ENCODE measurements at places on chromosomes 5 and 9.

- no peak for DNase-seq
These were observed 5.2 kb upstream of the SLC22A5 start for GRCh38 chr5:132364319-132364718.

DNA sequence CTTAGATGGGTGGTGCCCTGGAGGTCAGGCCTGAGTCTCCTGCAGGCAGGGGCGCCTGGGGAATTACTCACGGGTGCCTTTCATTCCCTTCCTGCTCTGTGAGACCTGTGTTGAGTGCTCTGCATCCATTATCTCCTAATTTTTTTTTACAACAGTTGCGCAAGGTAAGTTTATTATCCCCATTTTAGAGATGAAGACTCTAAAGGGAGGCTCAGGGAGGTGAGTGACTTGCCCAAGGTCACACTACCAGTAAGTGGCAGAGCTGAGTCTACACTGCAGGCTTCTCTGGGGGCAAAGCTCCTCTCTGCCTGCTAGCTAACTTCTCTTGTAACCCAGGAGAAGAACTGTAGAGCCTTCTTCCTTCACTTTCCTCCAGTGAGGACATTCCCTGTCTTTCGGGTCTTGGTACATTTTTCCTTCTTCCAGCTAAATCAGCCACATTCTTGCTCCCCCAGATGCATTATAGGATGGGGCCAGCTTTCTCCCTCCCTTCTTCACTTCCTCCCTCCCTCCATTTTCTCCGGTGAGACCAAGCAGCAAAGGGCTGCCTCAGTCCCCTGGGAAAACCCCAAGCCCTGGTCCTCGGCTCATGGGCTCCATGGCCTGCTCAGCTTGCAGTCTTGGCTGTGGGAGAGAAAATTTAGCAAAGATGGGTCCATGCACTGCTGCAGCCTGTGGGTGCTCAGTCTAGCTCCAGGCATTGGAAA, 1.8 kb downstream of the PRR7 start:
- DNase-seq, result peak; percentile 39

- no peak for DNase-seq
These were observed 33.3 kb downstream of the PIP5K1B start for GRCh38 chr9:68738358-68738757.

GRCh38 chr9:134595014-134595413, 46.6 kb upstream of the COL5A1 start:
- no peak for DNase-seq

DNA sequence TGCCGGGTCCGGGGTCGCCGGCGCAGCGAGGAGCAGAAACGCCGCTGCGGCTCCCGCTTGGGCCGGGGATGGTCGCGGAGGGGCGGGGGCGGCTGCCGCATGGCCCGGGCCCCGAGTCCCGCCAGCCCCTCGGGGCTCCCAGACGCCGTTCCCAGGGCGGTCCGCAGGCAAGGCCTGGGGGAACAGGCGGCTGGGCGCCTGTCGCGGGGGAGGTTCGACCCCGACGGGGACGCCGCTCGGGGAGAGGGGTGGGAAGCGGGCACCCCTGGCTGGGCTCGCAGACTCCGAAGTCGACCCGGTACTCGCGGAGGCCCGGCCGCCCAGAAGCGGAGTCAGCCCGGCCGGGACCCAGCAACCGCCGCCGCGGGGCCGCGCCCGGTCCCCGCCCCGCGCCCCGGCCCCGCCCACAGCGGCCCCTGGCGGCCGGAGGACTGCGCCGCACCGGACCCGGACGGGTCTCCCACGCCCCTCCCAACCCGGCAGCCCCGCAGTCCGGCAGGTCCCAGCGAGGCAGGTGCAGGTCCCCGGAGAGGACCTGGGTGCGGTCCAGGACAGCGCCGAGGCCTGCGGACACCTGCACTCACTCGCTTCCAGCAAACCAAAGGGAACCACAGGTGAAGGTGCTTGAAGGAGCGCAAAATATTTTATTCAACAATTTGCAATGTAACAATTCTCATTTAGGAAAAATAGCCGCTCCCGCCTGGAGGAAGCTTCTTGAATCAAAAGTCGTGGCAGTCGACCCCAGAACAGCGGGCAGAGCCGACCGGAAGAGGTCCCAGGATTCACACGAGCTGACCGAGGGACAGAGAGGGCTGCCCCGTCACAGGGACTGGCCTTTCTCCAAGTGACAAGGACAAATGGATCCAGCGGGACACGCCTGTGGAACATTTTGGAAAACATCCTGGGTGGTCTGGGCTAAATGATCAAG, at the start of gene INPP5E:
Gene INPP5E (minus strand): TSS at position 365 of the 928 bp plus-strand sequence. CDS start 426 bp downstream, outside the sequence.
- peak; percentile 81 for DNase-seq

- no peak for DNase-seq
These were observed 97.8 kb upstream of the PALM2AKAP2 start for GRCh38 chr9:109682227-109682626.

GRCh38 chr9:137787786-137788505, 89.6 kb upstream of the CACNA1B start:
- no peak for DNase-seq

DNA sequence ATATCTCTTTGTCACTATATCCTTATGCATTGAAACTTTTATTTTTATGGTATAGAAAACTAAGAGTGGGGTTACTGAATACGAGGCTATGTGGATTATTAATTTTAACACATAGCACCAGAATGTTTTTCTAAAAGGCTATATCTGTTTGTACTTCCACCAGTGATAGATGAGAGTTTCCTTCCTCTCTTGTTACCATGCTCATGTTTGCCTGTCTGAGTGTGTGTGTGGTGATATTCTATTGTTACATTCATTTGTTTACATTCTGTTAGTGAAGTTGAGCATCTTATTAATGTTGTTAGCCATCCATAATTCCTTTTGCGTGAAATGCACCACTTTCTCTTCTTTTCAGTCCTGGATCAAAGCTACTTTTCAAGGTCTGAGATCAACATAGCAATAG, 54.1 kb upstream of the ALDH1A1 start:
- DNase-seq, result no peak

DNA sequence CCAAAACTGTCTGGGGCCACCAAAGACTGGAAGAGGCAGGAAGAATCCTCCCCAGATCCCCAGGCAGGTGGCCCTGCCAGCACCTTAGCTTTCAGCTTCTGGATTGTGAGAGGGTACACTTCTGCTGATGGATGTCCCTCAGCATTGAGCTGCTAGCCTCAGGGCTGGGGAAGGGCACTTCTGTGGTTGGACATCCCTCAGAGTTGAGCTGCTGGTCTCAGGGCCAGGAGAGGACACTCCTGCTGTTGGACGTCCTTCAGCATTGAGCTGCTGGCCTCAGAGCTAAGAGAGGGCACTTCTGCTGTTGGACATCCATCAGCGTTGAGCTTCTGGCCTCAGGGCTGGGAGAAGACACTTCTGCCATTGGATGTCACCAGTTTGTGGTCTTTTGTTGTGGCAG, 83.8 kb upstream of the FCN1 start:
- DNase-seq, result no peak

GRCh38 chr9:88993871-88994460, 2.7 kb downstream of the S1PR3 start:
- no peak for DNase-seq

GRCh38 chr5:167381457-167381856, 910.0 kb upstream of the WWC1 start:
- peak; percentile 1 for DNase-seq

DNA sequence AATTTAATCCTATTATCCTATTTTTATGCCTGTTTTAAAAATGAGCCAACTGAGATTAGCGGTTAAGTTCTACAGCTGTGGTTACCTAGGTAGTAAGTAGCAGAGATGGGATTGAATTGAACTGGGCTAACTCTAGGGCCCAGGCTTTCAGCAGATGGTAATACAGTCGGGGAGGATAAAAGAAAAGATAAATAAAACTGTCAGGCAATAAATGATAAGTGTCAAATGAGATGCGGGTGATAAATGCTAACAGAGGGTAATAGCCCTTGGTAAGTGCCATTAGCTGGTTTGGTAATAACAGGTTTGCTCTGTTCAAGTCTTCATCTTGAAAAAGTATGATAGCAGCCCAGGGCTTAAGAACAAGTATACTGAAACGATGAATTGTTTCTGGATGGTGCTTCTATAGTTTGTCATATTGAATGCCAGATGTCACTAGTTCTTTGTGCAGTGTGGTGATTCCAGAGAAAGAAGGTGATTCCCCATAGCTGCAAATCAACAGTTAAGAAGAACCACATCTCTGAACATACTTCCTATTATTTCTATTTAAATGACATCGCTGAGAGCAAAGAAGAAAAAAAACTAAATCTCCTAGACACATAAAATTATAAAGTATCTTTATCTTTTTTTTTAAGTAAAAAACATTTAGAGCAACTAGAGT, 360.8 kb upstream of the PANK3 start:
- DNase-seq, result no peak

DNA sequence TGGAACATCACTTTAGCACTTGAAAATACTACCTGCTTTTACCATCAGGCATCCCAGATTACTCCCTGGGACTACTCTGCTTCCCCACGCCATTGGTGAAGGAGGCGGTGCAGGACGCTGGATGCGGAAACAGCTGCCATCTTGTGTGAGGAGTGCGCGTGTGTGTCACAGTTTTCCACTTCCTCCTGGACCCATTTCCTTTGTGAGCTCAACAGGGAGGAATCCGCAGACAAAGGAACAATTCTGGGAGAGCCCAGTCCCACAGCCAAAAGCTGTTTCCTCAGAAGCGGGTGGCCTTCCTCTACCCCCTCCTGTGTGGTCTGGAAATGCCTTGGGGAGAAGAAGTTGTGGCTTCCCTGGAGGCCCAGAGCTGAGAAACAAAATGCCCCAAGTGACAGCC, 16.8 kb downstream of the AFAP1L1 start:
- DNase-seq, result no peak

DNA sequence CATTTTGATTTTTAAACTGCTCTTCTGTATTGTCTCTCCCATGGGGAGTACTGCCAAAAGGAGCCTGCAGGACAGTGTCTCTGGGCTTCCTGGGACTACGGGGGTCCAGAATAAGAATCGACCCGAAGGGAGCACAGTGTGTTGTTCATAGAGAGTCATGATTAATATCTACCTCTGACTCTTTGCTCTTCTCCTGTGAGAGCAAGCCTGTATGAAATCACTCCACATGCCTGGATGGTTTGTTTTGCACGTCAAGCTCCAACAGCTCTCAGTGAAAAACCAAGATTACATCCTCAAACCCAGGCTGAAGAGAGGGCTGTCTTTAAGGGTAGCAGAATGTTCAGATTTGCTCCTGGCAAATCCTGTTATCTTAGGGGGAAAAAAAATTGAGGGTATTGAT, 1860.0 kb upstream of the WWC1 start:
- no peak for DNase-seq

DNA sequence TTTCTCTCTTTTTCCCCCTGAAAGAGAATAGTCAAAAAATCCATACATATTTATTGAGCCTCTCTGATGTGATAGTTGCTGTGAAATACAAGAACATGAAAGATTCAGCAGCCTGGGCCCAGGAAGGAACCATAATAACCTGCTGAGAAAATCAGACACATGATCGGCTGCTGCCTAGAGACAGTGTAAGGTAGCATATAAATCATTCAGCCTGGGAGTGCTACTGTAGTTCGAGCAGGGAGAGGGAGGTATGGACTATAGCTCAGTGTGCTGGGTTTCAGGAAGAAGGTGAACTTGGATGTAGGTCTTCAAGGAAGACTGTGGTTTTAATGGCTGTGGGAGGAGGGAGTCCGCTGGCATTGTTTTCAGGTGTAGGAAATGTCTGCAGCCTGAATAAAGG, 469.1 kb downstream of the RAB3C start:
- DNase-seq, result no peak

DNA sequence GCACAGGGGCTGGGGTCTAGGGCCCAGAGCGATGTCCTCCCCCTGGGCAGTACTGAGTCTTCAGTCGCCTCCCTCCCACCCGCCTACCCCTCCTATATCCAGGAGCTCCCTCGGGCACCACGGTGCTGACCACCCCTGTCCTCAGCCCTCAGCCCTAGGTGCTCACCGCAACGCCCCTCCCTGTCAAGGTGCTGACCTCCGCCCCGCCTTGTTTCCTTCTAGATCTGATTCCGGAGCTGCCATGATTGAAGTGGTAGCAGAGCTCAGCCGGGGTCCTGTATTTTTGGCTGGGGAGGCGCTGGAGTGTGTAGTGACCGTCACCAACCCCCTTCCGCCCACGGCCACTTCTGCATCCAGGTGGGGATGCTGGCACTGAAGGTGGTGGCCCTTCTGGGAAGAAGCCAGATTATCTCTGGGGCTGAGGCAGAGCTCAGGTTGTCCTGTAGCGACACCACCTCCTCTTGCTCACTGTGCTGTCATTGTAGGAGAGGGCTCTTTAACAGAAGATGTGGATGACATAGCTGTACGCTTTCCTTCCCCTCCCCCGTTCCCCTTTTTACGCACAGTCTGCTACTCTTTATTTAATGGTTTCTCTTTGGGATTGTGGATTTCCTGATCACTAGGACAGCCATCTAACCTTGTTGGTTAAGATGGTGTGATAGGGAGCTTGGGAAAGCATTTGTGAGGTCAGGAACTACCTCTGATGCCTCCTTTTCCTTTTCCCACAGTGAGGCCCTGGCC, 598 bp downstream of the RGP1 start:
- no peak for DNase-seq

GRCh38 chr9:109092051-109092580, 27.6 kb downstream of the TMEM245 start:
- no peak for DNase-seq

GRCh38 chr5:158634714-158635113, 465.0 kb downstream of the EBF1 start:
- no peak for DNase-seq

- no peak for DNase-seq
These were observed 270.8 kb downstream of the NTRK2 start for GRCh38 chr9:84940294-84940693.

DNA sequence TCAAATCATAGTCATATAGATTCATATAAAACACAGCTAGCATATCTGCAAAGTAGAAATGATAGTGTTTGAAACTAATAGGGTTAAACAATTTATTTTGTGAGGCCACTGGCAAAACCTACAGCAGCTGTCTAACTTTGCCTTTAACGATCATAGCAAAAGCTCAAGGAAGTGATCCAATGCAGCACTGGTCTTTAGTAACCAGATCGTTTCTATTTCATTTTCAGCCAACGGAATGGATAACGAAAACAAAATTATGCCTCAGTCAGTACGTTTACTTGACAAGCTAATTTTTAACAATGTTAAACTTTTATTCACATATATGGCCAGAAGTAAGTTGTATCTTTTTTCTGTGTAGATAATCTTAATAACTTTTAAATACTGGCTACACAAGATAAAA, 17.7 kb downstream of the MLLT3 start:
- peak; percentile 13 for DNase-seq

GRCh38 chr5:139276426-139276825, 17.1 kb upstream of the MATR3 start:
- no peak for DNase-seq

- DNase-seq, result no peak
These were observed 15.1 kb upstream of the CSNK1G3 start for GRCh38 chr5:123496892-123497291.

- DNase-seq, result peak; percentile 45
These were observed 43.9 kb downstream of the CRB2 start for GRCh38 chr9:123399803-123400378.

- DNase-seq, result no peak
These were observed 283.9 kb upstream of the ISL1 start for GRCh38 chr5:51099173-51099853.

- DNase-seq, result peak; percentile 65
These were observed 7.7 kb downstream of the RASGEF1C start for GRCh38 chr5:180201051-180201987.

DNA sequence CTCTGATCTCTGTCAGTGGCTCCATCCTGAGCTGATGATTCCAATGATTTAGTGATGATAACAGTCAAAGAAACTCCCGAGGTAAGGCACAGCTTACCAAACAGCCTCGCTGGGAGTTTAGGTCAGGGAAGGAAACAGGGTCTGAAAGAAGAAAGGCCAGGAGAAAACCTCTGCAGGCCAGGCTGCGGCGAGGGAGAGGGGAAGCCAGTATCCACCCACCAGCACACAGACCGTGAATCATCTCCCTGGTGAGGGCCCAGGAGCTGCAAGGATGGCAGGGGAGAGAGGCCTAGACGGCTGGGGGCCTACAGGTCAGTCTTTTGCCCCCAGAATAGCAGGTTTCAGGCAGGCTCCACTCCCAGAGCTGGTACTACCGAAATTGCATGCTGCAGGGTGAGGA, 590.5 kb downstream of the CCDC171 start:
- no peak for DNase-seq
